Cortex of kidney (tissue), 1 donor: ENCODE measurements at places on chromosomes 7 and 10.

DNA sequence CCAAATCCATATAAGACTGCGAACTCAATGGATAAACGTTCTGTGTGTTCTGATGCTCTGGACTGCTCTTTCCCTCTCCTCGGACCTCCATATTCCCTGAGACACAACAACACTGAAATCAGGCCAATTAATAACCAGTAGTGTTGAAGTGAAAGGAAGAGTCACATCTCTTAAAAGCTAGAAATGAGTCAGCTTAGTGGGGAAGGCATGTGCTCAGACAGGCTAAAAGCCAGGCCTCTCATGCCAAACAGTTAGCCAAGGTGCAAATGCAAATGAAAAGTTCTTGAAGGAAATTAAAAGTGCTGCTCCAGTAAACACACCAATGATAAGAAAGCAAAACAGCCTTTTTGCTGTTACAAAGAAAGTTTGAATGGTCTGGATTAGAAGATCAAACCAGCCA is 29.3 kb downstream of the TNS3 start:
- no peak for DNase-seq

GRCh38 chr10:123295644-123296043 is 141.4 kb downstream of the BUB3 start:
- no peak for DNase-seq

DNA sequence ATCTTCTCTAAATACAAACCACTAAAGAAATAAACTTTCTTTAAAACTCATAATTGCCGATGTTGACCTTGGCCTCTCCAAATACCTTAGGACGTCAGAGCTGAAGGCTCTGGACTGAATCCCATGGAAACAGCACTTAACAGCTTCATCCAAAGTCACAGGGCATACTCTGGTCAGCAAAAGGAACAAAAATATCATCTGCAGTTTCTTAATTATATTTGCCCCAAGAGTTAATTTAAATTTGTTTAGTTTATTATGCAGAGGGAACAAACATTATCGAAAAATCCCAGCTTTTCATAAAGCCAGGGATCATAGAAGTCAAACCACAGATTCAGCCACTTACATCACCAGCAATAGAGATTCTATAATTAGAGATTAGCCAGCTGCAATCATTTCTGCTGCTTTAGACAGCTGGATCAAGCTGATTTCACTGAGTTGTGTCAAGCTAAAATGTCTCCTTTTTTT is 20.5 kb upstream of the FAM13C start:
- no peak for DNase-seq

- no peak for DNase-seq
Observed at GRCh38 chr7:94142281-94142680, 138.1 kb upstream of the BET1 start.

DNA sequence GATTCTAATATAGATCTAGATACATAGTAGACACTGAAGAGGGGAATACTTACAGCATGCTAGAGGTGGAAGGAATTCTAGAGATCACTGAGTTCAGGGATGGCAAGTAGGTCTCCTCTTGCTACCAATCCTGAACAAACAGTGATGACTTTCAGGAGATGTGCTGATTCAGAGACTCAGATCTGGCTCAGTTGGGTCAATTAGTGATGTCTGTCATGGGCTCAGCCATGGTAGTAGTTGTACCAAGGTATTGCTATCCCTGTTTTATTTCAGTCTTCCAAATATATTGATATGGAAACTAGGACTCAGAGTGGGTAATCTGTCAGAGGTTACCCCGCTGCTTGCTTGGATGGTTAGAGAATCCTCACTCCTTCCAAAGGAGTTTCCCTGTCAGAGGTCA is 38.5 kb downstream of the UNC5B start:
- no peak for DNase-seq

DNA sequence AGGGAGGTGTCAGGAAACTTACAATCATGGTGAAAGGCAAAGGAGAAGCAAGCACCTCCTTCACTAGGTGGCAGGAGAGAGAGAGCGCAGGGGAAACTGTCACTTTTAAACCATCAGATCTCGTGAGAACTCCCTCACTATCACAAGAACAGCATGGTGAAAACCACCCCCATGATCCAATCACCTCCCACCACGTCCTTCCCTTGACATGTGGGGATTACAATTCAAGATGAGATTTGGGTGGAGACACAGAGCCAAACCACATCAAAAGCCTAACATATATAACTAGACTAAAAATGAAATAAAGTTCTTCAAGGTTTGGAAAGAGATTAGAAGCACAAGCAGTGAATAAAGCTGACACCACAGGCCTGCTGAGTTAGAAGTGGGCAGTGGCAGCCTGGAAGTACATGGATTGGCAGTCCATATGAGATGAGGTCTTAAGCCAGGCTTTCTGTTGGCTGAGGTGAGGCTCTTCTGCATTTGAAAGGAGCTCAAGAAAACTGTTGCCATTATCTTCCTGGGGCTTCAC is 96.4 kb upstream of the MDFIC start:
- no peak for DNase-seq

DNA sequence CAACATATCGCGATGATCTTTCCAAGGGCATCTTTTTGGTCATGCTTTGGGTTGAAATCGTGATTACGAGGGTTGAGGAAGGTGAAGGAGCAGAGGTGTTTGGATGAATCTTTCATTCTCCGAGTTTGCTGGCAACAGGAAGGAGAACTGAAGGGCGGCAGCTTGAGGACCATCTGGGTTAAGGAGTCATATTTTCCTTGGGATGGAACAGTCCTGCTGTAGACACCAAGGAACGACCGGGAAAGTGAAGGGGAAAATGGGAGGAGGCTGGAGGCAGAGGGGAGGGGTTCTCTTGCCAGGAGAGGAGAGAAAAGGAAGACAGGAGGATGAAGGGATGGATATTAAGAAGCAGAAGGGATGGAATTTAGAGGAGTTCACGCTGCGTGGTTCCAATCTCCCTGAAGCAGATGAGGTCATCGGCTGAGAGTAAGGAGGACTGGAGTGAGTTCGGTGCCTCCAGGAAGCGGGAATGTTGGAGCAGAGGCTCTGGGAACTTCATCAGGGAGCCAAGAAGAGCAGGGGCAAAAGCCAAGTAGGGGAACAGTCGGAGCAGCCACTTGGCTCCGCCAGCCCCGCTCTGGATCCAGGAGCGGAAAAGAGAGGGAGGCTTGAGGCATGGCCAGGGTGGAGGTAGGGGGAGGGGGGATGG is 116.6 kb upstream of the GALNT17 start:
- no peak for DNase-seq

DNA sequence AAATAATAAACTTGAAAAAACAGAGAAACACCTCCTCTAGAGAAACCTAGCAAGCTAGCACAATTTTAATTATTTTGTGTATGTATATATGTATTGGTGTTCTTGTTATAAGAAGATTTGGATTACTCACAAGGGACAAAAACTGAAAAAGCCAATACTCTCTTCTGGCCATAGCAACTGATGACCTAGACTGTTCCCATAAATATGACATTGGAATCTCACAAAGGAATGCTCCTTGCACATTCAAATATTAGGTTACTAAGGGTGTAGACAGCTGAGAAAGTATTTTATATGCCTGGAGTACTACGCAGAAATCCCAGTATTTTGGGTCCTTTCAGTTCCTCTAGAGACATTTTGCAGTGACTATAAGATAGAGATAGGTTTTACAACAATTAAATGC is 279.4 kb downstream of the FZD1 start:
- DNase-seq, result no peak

DNA sequence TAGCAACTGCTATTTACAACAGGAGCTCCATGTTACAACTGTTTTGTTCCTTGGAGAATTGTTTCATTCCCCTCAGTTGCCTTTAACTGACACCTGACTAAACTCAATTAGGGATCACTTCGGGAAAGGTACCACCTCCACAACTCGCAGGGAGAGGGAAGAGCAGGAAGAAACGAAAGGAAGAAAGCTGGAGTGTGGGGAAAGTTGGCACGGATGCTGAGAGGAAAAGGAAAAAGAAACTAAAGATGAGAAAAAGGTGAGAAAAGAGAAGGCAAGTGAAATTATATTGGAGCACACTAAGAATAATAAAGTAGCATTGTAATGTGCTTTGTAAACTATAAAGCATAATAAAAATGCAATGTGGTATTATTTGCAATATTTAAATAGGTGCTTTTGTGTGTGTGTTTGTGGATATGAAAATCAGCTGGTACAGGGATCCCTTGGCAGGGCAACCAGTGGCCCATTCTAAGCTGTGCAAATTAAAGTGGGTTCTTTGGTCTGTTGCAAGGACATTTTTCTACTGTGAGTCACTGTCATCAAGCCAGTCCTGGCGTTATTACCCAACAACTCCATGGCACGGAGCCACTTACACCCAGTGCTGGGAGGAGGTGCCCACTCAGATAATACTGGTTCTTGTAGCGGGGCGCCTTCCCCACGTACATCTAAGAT is 45.9 kb downstream of the HIPK2 start:
- DNase-seq, result no peak

GRCh38 chr7:27209933-27210440 is 10.1 kb upstream of the HOXA13 start:
- no peak for DNase-seq

DNA sequence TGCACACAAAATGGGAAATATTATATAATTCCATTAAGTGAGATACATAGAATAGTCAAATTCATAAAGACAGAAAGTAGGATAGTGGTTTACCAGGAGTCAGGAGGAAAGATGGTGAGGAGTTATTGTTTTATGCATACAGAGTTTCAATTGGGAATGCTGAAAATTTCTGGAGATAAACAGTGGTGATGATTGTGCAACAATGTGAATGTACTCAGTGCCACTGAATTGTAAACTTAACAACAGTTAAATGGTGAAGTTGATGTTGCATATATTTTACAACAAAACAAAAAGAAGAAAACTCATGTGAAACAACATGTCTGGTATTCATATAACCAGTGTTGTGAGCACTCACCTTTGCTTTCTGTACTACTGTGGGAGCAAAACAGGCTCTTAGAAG is 168.9 kb upstream of the TEX47 start:
- DNase-seq, result no peak

DNA sequence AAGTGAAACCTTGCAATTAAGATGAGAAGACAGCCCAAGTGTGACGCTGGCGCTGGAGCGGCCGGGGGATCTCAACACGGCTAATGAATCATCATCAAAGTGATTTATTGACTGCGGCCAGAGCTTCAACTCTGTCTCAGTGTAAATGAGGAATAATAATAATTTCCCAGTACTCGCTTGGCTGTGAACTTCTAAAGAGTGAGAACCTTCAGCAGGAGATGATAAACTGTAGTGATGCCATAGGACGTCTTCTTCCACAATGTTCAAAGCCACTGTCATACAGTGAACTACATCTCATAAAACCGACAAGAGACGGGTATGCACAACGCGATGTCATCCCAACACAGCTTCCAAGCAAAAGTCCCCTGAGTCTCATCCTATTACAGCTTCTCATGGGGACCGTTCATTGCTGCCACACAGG is 123.6 kb upstream of the NOBOX start:
- DNase-seq, result no peak

DNA sequence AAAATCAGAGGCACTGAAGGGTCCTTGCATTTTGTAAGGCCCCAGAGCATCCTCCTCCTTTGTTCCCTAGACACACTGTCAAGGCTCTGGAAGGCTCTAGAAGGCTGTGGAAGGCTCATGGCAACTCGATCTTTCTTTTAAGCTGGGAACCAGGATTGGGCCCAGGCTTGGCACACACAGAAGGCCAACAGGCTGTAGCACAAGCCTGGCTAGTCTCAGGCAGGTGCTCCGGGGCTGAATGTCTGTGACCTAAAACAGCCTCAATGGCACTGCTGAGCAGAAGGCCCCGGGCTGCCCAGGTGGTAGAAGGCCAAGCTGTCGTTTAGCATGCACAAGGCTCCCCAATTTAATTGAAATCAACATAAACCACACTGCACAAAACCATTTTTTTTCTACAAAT is 55.7 kb downstream of the PRKAG2 start:
- no peak for DNase-seq

DNA sequence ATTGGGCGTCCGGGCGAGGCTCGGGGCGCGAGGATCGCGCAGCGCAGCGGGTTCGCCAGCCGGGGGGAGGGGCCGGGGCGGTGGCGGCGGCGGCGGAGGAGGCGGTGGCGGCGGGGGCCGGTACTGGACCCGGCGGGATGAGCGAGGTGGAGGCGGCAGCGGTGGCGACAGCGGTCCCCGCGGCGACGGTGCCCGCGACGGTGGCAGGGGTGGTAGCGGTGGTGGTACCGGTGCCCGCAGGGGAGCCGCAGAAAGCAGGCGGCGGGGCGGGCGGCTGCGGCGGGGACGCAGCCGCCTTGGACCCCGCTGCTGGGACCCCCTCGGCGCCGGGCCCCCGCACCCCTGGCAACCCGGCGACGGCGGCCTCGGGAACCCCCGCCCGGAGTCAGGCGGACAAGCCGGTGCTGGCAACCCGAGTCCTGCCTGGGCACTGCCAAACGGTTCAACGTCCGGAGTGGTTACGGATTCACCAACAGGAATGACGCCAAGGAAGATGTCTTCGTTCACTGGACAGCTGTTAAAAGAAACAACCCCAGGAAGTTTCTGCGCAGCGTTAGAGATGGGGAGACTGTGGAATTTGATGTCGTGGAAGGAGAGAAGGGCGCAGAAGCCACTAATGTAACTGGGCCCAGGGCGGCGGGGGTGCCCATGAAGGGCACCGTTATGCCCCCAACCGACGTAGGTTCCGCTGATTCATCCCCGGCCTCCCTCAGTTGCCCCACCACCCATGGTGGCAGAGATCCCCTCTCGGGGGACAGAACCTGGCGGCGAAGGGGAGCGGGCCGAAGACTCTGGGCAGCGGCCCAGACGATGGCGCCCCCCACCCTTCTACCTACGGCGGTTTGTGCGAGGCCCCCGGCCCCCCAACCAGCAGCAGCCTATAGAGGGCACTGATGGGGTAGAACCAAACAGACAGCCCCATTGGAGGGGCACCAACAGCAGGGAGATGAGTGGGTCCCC is 100.3 kb upstream of the CPXM2 start:
- DNase-seq, result no peak

- DNase-seq, result no peak
Observed at GRCh38 chr10:132397671-132398565, 918 bp downstream of the PWWP2B start.

DNA sequence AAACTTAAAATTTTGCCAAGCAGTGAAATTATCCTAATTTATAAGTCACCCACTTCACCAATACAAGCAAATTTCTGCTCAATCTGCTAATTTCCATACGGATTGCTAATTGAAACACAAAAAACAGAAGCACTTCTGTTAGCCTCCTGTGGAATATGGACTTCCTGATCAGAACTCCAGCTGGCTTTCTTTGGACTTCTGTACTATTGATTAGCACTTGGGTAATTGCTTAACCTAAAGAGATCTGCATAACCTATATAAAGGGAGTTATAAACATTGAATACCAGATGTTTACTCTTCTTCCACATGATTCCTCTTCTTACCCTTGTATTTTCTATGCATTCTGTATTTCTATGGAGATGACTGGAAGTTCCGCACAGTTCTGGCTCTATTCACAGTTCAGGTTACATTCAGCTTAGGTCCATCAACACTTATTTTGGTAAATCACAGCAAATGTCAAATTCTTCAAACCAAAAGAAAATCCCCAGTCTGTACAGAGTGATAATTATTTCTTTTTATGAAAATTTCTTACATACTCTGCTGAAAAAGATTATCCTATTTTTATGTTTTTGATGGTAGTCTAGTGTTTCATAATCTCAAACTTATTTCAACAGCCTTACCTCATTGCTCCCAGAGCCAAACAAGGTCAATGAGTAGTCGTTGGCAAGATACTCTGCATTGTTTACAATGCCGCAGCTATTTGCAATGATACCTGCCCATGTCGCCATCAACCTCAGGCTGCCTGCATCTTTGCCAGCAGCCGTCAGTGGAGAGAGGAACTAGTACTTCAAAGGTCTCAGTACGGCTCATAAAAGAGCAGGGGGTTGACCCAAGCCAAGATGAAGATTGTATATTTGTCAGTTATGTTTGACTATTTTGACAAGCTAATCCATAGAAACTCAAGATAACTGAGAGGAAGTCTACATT is 225.6 kb downstream of the AHR start:
- DNase-seq, result no peak

- DNase-seq, result no peak
Observed at GRCh38 chr10:113376428-113376827, 176.4 kb upstream of the HABP2 start.
